ENCODE measurements at places on chromosomes 16 and 17. TPM values are rescaled to one million over a fixed set of nuclear protein-coding genes. Genes with fewer than 3 reads are reported as not detected.

Gene SLFN11
- 87.1 TPM for total RNA-seq

Gene AKAP10
- total RNA-seq, result 29.6 TPM

- no peak for DNase-seq
- H3K27me3 ChIP-seq, result no peaks in the 10 kb centered on the region
- H3K4me3 ChIP-seq, result no peak overlapping the region
- H3K4me1 ChIP-seq, result peaks cover 60% of the 10 kb centered on the region
- no peaks in the 10 kb centered on the region for H3K36me3 ChIP-seq
Measured at GRCh38 chr16:75385507-75386152, 47.7 kb downstream of the CFDP1 start.

DNA sequence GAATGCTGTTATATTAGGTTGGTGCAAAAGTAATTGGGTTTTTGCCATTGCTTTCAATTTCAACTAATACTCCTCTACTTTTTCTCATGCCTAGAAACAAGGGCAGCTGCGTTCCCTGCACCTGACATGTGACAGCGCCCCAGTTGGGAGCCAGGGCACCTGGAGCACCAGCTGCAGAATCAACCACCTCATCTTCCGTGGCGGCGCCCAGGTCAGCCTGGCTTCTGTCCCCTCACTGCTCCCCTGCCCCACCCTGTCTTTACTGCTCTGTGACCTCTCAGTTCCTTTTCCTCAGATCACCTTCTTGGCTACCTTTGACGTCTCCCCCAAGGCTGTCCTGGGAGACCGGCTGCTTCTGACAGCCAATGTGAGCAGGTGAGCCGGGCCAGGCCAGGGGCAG, 16.4 kb upstream of the ITGAD start:
- H3K4me1 ChIP-seq, result no peaks in the 10 kb centered on the region
- no peaks in the 10 kb centered on the region for H3K27me3 ChIP-seq
- no peak for DNase-seq
- H3K4me3 ChIP-seq, result no peak overlapping the region
- H3K36me3 ChIP-seq, result no peaks in the 10 kb centered on the region

Gene CDRT15L2
- total RNA-seq, result not detected

- H3K27ac ChIP-seq, result no peak overlapping the region
- no peaks in the 10 kb centered on the region for H3K27me3 ChIP-seq
- no peaks in the 10 kb centered on the region for H3K36me3 ChIP-seq
Measured at GRCh38 chr17:16886655-16887322, 85.1 kb downstream of the TNFRSF13B start.

Gene PHF23
- 44.7 TPM for total RNA-seq

GRCh38 chr17:29791336-29792080, 138.5 kb downstream of the SSH2 start:
- no peak overlapping the region for H3K27ac ChIP-seq
- no peaks in the 10 kb centered on the region for H3K27me3 ChIP-seq
- H3K4me1 ChIP-seq, result peaks cover 22% of the 10 kb centered on the region
- DNase-seq, result no peak
- H3K4me3 ChIP-seq, result no peak overlapping the region
- H3K36me3 ChIP-seq, result no peaks in the 10 kb centered on the region
